ENCODE measurements at places on chromosomes 3 and 15. TPM values are rescaled to one million over a fixed set of nuclear protein-coding genes. Genes with fewer than 3 reads are reported as not detected.

LRRC31 gene
- not detected for polyA plus RNA-seq

CDHR4 gene
- polyA plus RNA-seq: not detected

CPN2 gene
- polyA plus RNA-seq: 0.14 TPM

PDHB gene
- polyA plus RNA-seq: 133 TPM

TAGLN3 gene
- polyA plus RNA-seq: 0.25 TPM

LRRC3B gene
- polyA plus RNA-seq: not detected

MANF gene
- 130 TPM for polyA plus RNA-seq

DAPK2 gene
- 30.9 TPM for polyA plus RNA-seq

EFCAB12 gene
- polyA plus RNA-seq: 0.11 TPM

IL16 gene
- 2.5 TPM for polyA plus RNA-seq

PLSCR2 gene
- polyA plus RNA-seq: not detected

CLDN18 gene
- not detected for polyA plus RNA-seq

DNA sequence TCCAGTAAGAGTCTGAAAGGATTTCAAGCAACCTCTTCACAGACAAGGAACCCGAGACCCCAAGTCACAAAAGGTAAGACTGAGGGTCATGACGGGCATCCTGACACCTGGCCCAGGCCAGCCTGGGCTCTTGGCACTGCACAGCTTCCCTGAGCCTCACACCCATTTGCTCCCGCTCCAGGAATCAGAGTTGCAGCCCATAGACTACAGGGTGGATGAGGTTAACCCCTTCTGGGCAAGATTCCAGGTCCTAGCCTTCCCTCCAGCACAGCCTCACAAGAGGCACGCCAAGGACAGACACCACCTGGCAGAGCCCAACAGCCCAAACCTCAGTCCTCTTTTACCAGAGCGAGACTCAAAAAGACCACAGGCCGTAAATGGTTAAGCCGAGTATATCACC, 36.2 kb downstream of the RBPMS2 start:
- DNase-seq: no peak
- no peaks in the 10 kb centered on the region for H3K27me3 ChIP-seq
- H3K4me1 ChIP-seq: peaks cover 5% of the 10 kb centered on the region
- peak overlapping the region; percentile 90 for H3K27ac ChIP-seq
- H3K4me3 ChIP-seq: no peak overlapping the region

- H3K27ac ChIP-seq: peak overlapping the region; percentile 95
- peak; percentile 89 for DNase-seq
- H3K36me3 ChIP-seq: no peaks in the 10 kb centered on the region
- H3K4me3 ChIP-seq: peak overlapping the region; percentile 8
These were observed 281.9 kb upstream of the LRRFIP2 start for GRCh38 chr3:37456270-37456708.

- H3K36me3 ChIP-seq: no peaks in the 10 kb centered on the region
- H3K4me1 ChIP-seq: no peaks in the 10 kb centered on the region
- H3K4me3 ChIP-seq: no peak overlapping the region
- DNase-seq: no peak
These were observed 65.3 kb upstream of the SNRK start for GRCh38 chr3:43221076-43221475.

DNA sequence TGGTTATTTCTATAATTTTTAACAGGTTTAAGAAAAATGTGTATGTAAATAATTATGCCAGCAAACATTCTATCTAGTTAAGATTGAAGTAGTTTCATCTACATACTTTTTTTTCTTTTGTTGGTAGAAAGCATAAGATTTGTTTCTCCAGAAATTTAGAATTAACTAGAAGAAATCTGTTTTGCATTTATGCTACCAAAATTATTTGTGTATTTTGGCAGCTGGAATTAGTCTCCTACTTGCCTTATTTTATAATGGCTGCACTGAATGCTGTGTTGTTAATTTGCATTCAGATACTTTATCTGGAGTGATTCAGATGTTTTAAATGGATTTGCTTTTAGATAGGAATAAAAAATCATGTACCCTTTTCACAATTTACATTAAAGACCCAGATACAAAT, 100.2 kb upstream of the NAALADL2 start:
- no peak for DNase-seq
- H3K27ac ChIP-seq: no peak overlapping the region
- H3K27me3 ChIP-seq: no peaks in the 10 kb centered on the region
- no peaks in the 10 kb centered on the region for H3K36me3 ChIP-seq
- H3K4me3 ChIP-seq: no peak overlapping the region
- no peaks in the 10 kb centered on the region for H3K4me1 ChIP-seq

DNA sequence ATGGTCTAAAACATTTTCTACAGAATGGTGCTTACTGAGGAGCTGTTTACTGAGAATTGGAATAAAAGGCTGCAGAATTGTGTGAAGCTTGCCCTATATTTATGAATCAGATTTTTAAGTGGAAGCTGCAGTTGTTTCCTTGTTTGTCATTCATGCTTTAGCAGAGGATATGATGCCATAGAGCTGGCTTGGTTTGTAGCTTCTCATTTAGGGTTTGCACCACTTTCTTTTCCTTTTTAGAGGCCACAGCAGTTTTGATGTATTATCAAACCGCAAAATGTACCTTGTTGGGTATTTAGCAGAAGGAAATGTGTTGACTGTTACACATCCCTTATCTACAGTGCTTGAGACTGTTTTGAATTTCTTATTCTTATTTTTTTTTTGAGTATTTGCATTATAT, 66.2 kb downstream of the RASA2 start:
- H3K36me3 ChIP-seq: no peaks in the 10 kb centered on the region
- no peak for DNase-seq
- H3K4me1 ChIP-seq: peaks cover 10% of the 10 kb centered on the region
- H3K27ac ChIP-seq: no peak overlapping the region
- no peaks in the 10 kb centered on the region for H3K27me3 ChIP-seq

- H3K27ac ChIP-seq: no peak overlapping the region
- no peaks in the 10 kb centered on the region for H3K36me3 ChIP-seq
- no peaks in the 10 kb centered on the region for H3K27me3 ChIP-seq
These were observed 55.5 kb upstream of the ADAMTS9 start for GRCh38 chr3:64743156-64743886.

DNA sequence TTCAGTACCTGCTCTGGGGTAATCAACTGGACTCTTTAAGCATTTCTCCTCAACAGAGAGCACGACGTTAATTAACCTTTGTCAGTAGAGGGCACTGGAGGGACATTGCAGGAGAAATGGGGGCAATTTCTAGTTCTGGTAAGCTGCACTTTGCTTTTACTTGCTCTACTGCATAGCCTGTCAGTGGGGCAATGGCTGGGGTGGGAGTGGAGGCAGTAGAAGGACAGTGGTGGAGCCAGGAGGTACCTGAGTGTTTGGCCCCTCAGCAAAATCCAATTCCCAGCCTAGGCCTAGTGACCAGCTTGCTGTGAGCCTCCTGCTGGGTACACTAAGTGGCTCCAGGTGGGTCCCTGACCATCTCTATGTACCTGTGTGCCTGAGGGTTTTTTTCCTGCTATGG, 18.3 kb upstream of the MED12L start:
- H3K4me1 ChIP-seq: no peaks in the 10 kb centered on the region
- H3K27ac ChIP-seq: no peak overlapping the region
- H3K36me3 ChIP-seq: no peaks in the 10 kb centered on the region

DNA sequence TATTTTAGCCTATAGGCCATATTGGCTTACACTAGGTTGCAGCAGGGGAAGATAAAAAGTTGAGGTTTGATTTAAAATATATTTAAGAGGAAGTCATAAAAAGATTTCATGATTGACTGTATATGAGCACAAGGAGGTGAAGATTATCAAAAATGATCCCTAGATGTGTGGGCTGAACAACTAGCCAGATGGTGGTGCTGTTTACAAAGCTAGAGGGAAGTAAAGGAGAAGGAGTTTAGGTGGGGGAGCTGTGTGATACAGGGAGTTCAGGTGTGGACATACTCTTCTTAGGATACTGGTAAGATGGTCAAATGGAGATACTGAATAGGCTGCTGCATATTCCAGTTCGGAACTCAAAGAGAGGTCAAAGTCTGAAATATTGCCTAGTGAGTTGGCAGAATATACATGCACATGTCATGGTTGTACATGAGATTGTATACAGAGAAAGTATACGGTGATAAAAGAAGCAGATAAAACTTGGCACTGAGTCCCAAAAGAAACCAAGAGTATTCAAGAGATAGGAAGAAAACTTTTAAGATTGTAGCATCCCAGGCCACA, 727.8 kb downstream of the NLGN1 start:
- DNase-seq: no peak
- no peak overlapping the region for H3K4me3 ChIP-seq
- no peaks in the 10 kb centered on the region for H3K4me1 ChIP-seq
- no peak overlapping the region for H3K27ac ChIP-seq

- no peak for DNase-seq
- H3K27me3 ChIP-seq: no peaks in the 10 kb centered on the region
- H3K27ac ChIP-seq: no peak overlapping the region
- peak overlapping the region; percentile 73 for H3K4me3 ChIP-seq
- peaks cover 15% of the 10 kb centered on the region for H3K4me1 ChIP-seq
- peaks cover 10% of the 10 kb centered on the region for H3K36me3 ChIP-seq
These were observed 1.5 kb downstream of the CDC25A start for GRCh38 chr3:48186631-48187300.

- peaks cover 6% of the 10 kb centered on the region for H3K4me1 ChIP-seq
- no peak for DNase-seq
- no peaks in the 10 kb centered on the region for H3K36me3 ChIP-seq
- H3K27ac ChIP-seq: no peak overlapping the region
These were observed 21.3 kb downstream of the TRANK1 start for GRCh38 chr3:36923523-36923943.

GRCh38 chr15:29140475-29141307, 128.9 kb downstream of the NSMCE3 start:
- H3K36me3 ChIP-seq: no peaks in the 10 kb centered on the region
- H3K27ac ChIP-seq: no peak overlapping the region
- no peak for DNase-seq
- H3K4me1 ChIP-seq: peaks cover 7% of the 10 kb centered on the region
- peaks cover 15% of the 10 kb centered on the region for H3K27me3 ChIP-seq
- H3K4me3 ChIP-seq: no peak overlapping the region

- H3K4me3 ChIP-seq: no peak overlapping the region
- no peaks in the 10 kb centered on the region for H3K4me1 ChIP-seq
- H3K36me3 ChIP-seq: no peaks in the 10 kb centered on the region
- no peak for DNase-seq
These were observed 271.5 kb downstream of the SATB1 start for GRCh38 chr3:18153571-18154173.

- no peaks in the 10 kb centered on the region for H3K36me3 ChIP-seq
- no peaks in the 10 kb centered on the region for H3K27me3 ChIP-seq
- H3K4me3 ChIP-seq: no peak overlapping the region
- no peak overlapping the region for H3K27ac ChIP-seq
These were observed 5.2 kb downstream of the LCMT2 start for GRCh38 chr15:43325039-43325684.

GRCh38 chr3:29267226-29267625, 13.6 kb upstream of the RBMS3 start:
- H3K4me1 ChIP-seq: no peaks in the 10 kb centered on the region
- H3K27me3 ChIP-seq: no peaks in the 10 kb centered on the region
- no peak for DNase-seq
- H3K36me3 ChIP-seq: no peaks in the 10 kb centered on the region

DNA sequence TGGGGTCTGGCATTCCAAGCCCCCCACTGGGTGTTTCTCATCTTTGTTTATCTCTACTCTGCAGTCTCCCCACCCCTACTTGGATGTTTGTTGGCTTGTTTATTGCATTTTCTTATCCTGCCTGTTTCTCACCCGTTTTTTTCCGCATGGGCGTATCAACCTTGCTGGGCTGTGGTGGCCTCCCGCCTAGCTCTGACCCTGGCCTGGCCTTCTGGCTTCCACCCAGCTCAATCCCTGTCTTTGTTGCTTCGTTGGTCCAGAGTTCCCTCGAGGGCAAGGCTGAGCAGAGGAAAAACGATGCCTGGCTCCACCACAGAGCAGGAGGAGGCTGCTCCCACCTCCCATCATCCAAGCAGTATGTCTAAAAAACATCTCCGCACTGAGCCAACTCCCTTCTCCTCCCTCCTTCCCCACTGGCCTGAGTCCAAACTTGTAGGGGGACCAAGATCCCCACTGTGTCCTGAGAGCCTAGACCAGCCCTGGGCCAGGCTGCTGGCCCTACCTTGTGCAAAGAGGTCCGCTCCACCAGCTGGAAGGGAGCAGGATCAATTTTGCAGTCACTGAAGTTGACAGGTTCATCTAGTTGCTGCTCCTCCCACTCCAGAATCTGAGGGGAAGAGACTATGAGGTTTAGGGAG, 9.8 kb downstream of the CLCN2 start:
- H3K4me3 ChIP-seq: no peak overlapping the region
- H3K36me3 ChIP-seq: no peaks in the 10 kb centered on the region
- H3K4me1 ChIP-seq: no peaks in the 10 kb centered on the region
- H3K27ac ChIP-seq: no peak overlapping the region
